CD8-positive, alpha-beta memory T cell (primary cell): ENCODE measurements at places on chromosomes 12 and 14.

GRCh38 chr12:39773266-39773665 is 153.7 kb upstream of the ABCD2 start:
- DNase-seq: no peak

GRCh38 chr14:78405079-78405856 is 235.1 kb downstream of the NRXN3 start:
- no peak for DNase-seq

- DNase-seq: no peak
These were observed 101.8 kb downstream of the SCARB1 start for GRCh38 chr12:124761871-124762270.

DNA sequence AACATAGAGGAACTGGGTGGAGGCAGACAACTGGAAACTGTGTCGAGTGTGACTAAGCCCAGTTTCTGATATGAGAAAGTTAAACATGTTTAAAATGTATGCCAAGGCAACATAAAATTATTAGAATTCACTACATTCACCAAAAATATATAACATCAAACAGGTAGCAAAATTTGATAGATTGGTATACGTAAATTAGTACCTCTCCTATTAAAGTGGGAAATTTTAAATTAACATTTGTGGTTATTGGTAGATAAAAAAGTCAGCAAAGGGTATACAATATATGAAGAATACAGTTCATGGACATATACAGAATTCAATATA is 53.0 kb downstream of the CCDC91 start:
- no peak for DNase-seq

GRCh38 chr12:94147991-94148738 is at the start of gene PLXNC1:
TSS of gene PLXNC1 (plus strand) at chr12:94148577. CDS start at chr12:94148972, 395 bp downstream.
- DNase-seq: peak; percentile 55

GRCh38 chr12:96516472-96517430 is 27.4 kb downstream of the CFAP54 start:
- peak; percentile 77 for DNase-seq
